ENCODE measurements at places on chromosomes 12 and 14.

- DNase-seq = peak; percentile 19
These were observed 768 bp downstream of the METTL25 start for GRCh38 chr12:82359115-82359478.

GRCh38 chr12:54427106-54427505, 8.0 kb upstream of the ITGA5 start:
- no peak for DNase-seq

GRCh38 chr12:96045566-96045965, 10.2 kb upstream of the LTA4H start:
- no peak for DNase-seq

DNA sequence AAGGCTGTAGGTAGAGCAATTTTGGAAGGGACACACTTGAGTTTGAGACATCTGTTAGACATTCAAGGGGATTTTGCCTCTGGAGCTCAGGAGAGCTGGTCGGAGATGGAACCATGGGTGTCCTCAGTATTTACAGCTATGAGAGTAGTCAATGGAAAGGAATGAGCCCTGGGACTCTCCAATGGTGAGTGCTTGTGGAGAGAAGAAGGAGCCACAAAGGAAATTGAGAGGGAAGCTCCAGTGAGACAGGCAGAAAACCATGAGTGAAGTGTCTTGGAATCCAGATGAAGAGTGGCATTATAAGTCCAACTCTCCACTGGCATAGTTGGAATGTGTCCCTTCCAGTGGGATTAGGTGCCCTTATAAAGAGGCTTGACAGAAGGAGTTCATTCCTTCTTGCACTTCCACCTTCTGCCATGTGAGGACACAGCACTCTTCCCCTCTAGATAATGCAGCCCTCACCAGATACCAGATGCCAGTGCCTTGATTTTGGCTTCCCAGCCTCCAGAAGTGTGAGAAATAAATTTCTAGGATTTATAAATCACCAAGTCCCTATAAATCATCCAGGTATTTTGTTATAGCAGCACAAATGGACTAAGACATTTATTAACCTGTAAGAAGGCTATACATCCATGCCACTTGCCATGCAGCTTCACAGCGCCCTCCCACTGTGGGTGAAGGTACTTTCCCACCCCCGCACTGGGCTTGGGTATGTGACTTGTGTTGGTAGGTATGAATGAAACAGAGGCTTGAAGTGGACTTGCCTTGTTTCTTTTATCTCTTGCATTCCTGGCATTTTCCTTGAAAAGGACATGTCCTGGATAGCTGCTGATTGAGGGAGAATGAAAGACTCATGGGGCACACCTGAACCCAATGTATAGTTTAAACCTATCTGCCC, 27.3 kb downstream of the LLPH start:
- DNase-seq = no peak

- DNase-seq = peak; percentile 24
These were observed 8.6 kb upstream of the GPR68 start for GRCh38 chr14:91252871-91253794.

DNA sequence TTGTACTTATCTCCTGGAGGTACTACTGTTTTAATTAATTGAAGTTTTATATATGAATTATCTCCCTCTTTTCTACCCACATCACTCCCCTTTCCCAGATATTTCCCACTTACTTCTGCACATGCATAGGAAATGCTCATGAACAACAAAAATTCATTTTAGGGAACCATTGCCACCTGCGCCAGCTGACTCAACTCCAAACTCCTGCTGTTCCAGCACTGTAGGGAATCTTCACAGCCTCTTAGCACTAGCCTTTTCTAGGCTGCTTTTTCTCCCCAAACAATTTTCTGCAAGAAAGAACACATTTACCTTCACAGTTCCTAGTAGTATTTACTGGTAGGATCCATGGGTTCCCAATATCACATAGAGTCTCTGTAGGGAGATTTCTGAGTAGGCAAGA, 268.4 kb downstream of the LRFN5 start:
- DNase-seq = no peak

DNA sequence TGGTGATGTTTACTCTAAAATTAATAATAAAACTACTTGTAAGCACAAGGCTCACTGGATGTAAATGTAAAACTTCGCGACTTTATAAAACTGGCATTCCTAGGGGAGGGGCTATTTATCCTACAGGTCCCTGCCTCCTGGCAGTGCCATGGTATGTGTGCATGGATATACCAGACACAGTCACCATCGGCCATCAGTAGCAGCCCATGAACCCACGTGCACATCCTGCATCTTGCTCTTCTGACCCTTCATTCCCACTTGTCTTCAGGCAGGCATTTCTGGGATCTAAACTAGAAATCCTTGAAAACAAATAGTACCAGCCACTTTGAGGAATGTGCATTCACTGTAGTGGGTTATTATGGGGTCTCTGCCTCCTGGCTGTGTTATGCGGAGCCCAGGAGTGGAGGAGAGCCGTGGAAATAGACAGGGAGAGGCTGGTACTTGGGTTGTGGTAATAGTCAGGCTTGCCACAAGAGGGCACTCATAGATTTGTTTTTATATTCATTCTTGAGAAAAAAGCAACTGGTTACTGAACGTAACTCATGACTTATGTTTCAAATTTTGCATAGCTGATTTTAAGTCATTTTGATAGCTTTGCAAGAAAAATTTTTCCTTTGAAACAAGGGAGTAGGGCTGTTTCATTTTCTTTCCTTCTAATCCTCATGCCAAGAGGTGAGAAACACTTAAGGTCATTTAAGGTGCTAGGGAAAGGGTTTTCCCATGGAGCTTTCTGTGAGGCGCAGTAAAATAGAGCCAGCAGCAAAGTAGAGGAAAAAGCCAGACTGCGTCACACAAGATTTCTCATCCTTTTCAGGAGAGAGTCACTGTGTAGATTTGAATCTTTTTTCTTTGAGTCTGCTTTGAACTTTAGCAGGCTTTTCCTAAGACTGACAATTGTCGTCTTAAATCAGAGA, 17.4 kb upstream of the GALNT16 start:
- DNase-seq = no peak

DNA sequence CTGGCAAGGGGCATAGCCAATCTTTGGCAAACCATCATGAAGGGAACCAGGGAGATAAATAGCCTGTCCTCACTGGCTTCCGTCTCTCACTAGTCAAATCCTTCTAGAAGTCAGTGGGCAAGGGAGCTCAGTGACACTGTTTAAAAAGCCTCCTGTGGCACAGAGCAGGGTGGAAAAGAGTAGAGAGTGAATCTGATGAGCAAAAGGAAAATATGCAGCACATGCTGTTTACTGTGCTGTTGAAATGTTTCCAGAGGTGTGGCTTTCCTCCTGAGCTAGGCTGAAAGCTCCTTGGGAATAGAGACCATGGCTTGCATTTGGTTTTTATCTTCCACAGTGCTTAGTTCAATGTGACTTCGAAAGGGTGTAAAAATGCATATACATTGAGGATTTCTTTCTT, 7.7 kb upstream of the DYRK2 start:
- no peak for DNase-seq

DNA sequence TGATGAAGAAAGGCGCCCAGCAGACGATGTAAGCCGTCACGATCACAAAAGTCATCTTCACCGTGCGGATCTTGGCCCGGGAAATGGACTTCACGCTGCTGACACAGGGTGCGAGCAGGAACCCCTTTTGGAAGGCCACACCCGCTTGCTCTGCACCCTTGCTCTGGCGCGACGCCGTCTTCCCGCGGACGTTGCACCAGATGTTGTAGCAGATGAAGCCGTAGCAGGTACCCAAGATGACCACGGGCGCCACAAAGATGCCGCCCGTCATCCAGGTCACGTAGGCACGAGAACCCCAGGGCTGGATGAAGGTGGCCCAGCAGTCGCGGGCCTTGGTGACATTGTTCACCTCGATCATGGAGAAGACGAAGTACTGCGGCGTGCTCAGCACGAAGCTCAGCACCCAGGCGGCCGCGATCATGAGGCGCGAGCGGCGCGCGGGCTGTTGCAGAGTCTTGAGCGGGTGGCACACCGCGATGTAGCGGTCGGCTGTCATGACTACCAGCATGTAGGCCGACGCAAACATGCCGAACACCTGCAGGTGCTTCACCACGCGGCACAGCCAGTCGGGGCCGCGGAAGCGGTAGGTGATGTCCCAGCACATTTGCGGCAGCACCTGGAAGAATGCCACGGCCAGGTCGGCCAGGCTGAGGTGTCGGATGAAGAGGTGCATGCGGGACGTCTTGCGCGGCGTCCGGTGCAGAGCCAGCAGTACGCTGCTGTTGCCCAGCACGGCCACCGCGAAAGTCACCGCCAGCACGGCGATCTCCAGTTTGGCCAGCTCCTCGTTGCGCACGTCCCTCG, 890 bp downstream of the AVPR1A start:
- peak; percentile 3 for DNase-seq

DNA sequence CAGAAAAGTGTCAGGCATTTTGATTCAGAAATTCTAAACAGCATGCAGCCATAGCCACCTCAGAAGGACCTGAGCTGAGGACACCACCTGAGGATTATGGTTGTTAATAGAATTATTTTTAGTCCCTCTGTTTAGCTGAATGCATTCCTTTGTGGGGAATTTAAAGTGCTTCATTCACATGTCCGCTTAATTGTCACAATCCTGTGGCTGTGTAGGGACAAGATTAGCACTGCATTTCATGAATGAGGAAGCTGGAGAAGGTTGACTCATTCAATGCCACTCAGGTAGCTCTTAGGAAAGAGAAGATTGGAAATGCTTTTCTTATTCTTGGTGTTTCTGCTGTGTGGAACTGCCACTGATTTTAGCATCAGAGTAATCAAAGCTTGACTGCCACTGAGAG, 42.0 kb upstream of the KRR1 start:
- no peak for DNase-seq

DNA sequence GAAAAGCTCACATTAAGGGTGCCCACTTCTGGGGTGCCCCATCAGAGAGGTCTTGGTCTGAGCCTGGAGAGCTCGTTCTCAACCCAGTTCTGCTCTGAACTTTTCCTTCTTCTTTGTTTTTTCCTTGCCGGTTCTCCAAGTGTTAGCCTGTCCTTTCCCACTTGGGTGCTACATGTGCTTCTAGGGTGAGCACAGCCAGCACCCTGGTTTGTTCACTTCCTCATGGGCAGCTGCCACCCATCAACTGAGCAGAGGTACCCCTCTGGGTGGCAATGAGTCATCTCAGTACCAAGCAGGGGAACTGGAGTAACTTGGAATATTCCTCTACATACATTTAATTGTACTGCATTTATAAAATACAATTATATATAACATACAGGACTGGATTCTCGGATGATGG, 3.9 kb upstream of the SYNE3 start:
- DNase-seq = no peak

- no peak for DNase-seq
These were observed 208.6 kb upstream of the PLXNC1 start for GRCh38 chr12:93939641-93940325.

- no peak for DNase-seq
These were observed 4.0 kb downstream of the ATG101 start for GRCh38 chr12:52073531-52074381.

- DNase-seq = no peak
These were observed 2.9 kb downstream of the MYL2 start for GRCh38 chr12:110917467-110917866.

GRCh38 chr12:15541996-15542631, 219.8 kb downstream of the PTPRO start:
- no peak for DNase-seq

DNA sequence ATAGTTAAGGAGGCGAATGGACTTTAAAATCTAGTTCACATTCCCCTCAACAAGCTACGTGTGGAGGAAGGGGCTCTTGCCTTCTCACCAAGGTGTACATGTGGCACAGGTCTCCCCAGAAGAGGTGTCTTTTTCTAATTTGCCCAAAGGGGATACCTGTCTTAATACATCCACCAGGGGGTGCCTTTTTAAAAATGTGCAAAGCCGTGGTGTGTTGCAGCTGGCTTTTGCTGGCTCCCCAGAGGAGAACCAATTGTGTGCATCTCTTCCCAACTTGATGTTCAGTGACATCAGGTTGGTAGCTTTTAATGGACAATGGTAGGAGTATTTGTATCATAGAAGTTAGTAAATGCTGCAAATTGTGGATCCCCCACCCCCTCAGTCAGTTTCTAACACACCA, 33.8 kb downstream of the CREBL2 start:
- no peak for DNase-seq

DNA sequence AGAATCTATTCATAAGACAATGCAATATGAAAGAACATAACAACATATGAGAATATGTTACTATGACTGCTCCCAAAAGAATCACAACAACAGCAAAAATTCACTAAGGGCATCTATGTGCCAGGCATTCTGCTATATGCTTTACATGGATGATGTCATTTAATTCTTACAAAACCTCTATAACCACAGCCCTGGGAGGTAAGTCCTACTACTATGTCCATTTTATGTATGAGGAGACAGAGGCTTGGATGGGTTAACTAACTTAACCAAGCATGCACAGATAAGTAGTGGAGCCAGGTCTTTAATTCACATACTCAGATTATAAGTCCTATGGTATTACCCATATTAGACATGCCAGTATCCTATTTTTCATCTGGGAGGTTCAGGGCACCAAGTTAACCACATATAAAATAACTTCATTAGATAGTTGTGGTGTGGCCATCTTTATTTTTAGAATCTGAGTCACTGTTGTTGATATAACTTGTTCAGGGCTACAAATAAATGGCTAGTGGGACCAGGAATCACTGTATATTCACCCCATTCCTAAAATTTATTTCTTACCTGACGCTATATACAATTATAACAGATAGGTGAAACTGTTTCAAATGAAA, 33.2 kb upstream of the RAD51AP1 start:
- DNase-seq = no peak

GRCh38 chr12:7344833-7345606, 41.1 kb downstream of the ACSM4 start:
- no peak for DNase-seq

- no peak for DNase-seq
These were observed 20.4 kb downstream of the VASH1 start for GRCh38 chr14:76781648-76782051.

DNA sequence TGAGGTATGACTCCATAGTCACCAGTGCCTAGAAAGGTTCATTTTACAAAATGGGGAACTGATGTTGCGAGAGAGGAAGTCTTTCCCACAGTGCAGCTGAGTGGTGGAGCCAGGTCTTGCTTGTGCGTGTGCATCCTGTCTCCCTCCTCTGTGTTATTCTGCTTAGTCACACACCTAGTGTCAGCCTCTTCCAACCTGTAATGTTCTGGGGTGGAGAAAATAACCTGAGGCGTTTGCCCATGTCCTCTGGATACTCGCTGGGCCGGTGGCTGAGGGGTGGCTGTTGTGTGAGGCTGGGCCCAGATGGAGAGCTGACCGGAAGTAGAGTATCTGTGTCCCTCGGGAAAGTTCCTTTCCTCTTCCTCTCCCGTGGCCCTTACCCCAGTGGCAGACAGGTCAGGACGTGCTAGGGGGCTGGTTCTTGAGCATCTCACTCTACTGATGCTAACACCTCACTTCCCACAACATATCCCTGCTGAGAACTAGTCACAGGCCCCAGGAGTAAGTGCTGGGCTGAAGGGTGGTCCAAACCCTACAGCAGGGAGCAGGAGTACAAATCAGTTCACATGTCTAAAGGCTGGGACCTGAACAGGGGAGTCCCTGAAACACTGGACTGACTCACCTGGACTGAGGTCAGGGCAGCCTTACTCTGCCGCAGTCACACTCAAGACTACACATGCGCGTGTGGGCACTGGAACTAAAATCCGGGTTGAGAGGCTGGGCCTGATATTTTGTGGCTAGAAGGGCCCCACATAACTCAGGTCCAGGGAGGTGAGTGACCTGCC, 7.0 kb downstream of the MLF2 start:
- no peak for DNase-seq

GRCh38 chr12:22916815-22917214, 291.8 kb downstream of the ETNK1 start:
- DNase-seq = no peak

GRCh38 chr14:89268514-89268913, 148.5 kb downstream of the FOXN3 start:
- DNase-seq = no peak

Measured in C1 segment of cervical spinal cord (tissue), 14 donors.